ENCODE measurements at places on chromosomes 6 and 20.
A peak's percentile ranks its signal among the peaks of the same experiment; 100 is the strongest.

GRCh38 chr6:98560418-98560817, 274.0 kb upstream of the POU3F2 start:
- no peak for DNase-seq

- no peak for DNase-seq
Measured at GRCh38 chr20:52295556-52295955, 104.0 kb upstream of the ZFP64 start.

- peak; percentile 63 for DNase-seq
Measured at GRCh38 chr20:49385465-49385864, 97.0 kb downstream of the KCNB1 start.

GRCh38 chr20:36408219-36408618, 102.1 kb downstream of the DLGAP4 start:
- no peak for DNase-seq

GRCh38 chr6:42440027-42440426, 11.7 kb downstream of the TRERF1 start:
- no peak for DNase-seq

DNA sequence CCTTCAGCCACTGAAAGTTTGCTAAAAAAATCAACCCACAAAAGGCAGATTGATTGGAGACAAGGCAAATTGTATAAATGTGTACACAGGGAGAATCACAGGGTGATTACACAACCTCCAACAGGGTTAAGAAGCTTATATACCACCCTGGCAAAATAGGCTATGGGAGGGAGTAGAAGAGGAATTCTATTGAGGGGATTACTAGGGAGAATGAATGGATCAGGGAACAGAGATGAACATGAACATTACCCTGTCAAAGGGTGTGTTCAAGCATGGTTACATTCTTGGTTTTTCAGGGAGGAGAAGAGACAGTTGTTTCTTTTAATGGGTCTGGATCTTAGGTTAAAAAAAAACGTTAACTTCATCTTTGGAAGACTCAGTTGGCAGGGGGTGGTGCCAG, 5.1 kb upstream of the MRS2 start:
- DNase-seq = no peak

GRCh38 chr6:150907383-150907782, 41.9 kb downstream of the MTHFD1L start:
- no peak for DNase-seq

DNA sequence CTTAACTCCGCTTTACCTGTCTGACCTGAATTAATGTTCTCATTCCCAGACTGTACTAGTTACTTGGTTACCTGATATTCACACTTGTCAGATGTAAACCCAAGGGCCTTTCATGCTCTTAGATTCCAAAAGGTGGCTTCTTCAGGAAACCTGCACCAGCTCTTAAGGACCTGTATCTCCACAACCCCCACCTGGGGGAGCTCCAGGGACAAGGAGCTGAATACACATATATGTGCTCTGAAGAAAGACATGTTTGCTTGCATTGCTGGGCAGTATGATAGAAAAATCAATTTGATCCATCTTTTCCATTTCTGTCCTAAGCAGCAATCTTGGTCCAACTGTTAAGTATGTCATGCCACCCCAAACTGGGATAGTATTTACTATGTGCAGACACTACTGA, 64.8 kb upstream of the POU3F2 start:
- DNase-seq = no peak

DNA sequence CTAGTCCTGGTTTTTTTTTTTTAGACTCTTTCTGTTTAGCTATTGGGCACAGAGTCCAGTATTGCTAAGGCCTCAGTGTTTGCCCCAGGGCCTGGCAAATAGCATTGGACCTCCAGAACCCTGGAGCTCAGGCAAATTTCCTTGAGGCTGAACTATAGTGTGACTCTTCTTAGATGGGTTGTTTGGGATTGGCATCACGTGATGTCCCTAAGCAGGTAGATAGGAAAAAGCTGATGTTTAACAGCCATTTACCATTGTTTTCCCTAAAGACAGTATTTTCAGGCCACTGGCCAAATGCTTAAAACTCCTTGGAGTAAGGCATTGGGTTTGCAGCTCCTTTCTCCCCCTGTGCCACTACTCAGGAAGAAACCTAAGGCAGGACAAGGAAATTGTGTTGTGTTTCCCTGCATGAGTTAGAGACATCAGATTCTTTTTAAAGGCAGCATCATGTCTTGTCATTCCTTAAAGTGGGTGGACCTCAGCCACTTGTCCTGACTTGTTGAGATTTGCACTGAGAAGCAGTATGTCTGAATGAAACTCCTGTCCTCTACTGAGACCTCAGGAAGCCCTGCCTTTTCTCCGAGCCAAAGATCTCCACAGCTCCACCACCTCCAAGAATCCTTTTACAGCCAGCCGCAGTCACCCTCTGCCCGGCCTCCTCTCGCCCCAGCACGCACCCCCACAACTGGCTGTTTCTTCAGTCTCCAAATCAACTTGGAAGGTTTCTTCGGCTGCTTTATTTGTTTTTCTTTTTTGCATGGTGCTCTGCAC, 46.2 kb upstream of the RNF144B start:
- no peak for DNase-seq

- peak; percentile 97 for DNase-seq
Measured at GRCh38 chr6:139330306-139330705, 38.5 kb upstream of the TXLNB start.

DNA sequence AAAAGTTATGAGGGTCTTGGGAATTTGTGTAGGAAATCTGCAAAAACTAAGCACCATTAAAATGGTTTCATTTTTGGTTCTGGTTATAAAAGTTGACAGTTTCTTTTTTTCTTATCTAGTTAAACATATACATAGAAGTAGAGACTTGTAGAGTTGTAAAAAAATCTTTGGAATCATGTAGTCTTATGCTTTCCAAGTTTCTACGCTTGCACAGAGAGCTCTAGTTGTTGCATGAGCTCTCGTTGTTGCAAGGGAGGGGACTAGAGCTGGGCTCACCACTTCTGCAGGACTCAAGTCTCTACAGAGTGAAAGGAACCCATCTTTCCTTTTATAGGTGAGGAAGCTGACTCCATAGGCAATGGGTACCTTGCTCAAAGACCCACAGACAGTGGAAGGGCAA, 21.6 kb upstream of the CCN2 start:
- no peak for DNase-seq

DNA sequence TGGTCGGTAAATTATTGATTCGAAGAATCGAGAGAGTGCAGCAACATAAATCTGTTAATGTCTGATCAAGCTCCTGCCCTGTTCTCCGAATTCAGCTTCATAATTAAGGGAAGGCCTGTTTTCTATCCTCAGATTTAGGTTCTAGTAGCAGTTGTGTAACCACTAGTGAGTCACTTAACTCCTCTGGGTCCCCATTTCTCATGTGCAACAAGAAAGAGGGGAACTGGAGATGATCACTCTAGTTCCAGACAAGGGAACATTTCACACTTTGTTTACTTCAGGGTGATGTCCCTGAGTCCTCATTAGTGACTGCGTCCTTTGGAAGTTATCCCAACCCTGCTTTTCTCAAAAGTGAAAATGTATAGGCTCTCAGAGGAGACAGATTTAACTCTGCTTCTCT, 68.1 kb upstream of the RNF146 start:
- DNase-seq = peak; percentile 16

DNA sequence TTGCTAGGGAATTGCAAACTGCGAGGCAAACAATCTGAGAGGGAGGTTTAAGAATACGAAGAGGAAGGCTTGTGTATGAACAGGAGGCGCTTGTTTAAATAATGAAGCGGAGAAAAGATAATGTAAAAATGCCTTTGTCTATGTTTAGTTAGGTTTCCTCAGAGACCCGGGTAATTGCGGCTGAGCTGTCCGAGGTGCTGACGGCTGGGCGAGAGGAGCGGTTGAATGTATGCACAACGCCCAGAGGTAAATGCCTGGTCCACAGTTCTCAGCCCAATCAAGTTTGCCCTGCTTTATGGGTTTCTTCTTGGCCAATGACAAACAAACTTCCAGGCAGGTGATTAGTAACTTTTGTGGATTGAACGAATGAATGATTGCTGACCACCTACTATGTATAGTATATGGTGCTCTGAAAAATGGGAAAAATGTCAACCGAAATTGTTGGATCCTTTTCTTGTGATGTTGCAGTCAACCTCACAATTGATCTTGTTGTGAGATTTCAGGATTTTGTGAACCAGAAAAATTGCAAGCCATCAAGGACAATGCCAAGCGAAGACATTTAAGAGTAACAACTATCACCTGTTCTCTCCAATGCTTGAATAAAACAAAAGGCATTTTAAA, 38.3 kb upstream of the SLC32A1 start:
- DNase-seq = peak; percentile 74

DNA sequence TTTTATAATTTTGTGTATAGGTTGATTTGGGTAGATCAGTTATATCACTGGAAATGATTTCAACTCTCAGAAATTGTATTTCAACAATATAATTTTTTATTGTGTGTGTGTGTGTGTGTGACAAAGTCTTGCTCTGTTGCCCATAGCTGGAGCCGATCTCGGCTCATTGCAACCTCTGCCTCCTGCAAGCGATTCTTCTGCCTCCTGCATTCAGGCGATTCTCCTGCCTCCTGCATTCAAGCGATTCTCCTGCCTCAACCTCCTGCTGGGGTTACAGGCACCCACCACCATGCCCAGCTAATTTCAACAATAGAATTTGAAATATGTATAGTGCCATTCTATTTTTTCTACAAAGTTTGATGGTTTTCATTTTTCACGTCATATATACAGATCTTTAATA, 24.1 kb downstream of the AFDN start:
- no peak for DNase-seq

DNA sequence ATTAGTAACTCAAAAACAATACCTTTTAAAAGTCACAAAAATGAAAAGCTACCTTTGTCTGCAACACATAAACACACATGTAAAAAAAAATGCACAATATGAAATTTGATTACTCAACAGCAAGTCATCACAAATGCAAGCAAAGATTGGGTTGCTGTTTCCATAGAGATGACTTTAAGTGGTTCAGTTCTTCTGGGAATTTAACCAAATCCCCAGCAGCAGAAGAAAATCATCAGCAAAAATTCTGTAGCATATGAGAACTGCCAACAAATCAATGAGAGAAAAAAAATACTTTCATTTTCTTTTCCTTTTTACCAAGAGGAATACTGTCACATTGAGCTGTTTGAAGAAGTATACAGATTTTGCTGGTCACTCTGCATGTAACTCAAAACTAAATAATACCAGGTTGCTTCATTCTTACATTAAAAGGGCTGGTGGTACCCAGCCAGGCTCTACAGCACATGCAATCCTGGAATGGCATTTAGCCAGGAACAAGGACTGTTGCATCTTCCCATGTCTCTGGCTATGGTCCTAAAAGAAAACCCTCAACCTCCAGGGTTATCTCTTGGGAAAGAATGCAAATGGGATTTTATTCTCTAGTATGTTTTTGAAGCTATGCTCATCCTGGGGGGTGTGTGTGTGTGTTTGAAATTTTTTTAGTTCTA, 158.3 kb downstream of the OPRM1 start:
- DNase-seq = peak; percentile 18

DNA sequence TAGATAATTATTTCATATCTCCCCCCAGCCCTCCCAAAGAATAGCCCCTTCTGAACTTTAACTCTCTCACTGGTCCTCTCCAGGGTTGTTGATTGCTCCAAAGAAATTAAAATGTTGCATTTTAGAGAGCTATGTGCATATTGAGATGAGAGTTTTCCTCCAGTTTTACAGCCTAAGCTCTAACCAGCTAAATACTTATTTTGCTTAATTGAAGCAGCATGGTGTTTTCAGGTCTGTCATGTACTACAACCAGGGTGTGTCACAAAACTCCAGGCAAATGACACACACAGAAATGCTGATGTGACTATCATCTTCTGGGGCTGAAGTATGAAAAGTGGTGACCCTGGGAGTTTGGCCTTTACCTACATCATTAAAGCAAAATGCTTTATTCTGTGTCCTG, 196.8 kb upstream of the STXBP5 start:
- no peak for DNase-seq

DNA sequence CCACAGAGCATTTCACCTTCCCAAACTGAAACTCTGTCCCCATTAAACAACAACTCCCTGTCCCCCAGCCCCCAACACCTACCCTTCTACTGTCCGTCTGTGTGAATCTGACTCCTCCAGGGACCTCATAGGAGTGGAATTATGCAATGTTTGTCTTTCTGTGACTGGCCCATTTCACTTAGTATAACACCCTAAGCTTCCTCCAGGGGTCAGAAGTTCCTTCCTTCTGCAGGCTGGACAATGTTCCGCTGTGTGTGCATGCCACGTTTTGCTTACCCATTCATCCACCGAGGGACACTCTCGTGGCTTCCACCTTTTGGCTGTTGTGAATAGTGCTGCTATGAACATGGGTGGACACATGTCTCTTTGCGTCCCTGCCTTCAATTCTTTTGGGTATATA, 37.6 kb upstream of the MPC1 start:
- peak; percentile 53 for DNase-seq

DNA sequence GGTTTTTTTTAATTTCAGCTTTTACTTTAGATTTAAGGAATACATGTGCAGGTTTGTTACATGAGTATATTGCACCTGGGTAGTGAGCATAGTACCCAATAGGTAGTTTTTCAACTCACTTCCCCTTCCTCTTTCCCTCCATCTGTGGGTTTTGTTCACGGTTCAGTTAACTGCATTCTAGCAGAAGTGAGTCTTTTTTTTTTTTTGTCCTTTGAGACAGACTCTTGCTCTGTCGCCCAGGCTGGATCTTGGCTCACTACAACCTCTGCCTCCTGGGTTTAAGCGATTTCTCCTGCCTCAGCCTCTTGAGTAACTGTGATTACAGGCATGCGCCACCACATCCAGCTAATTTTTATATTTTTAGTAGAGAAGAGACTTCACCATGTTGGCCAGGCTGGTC, 8.7 kb downstream of the UBR2 start:
- no peak for DNase-seq

- DNase-seq = no peak
Measured at GRCh38 chr6:43020847-43021246, 576 bp upstream of the RRP36 start.

GRCh38 chr6:6585003-6585311, 3.6 kb upstream of the LY86 start:
- no peak for DNase-seq

DNA sequence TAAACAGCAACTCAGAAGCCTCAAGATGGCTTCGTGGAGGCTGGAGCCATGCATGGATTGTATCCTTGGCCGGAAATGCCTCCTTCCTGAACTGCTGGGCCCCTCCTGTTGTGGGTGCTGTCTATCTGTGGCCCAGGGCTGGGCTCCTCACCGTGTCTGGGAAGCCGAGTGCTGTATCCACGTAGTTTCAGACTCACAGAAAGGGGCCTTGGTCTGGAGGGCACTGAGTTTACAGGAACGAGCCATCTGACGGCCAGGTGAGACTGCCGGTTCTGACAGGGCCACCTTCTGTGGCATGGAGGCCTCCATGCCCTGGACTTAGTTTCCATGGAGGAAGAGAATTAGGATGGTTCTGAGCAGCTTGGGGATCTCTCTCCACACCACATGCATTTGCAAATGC, 142.2 kb downstream of the ERMARD start:
- DNase-seq = no peak

DNA sequence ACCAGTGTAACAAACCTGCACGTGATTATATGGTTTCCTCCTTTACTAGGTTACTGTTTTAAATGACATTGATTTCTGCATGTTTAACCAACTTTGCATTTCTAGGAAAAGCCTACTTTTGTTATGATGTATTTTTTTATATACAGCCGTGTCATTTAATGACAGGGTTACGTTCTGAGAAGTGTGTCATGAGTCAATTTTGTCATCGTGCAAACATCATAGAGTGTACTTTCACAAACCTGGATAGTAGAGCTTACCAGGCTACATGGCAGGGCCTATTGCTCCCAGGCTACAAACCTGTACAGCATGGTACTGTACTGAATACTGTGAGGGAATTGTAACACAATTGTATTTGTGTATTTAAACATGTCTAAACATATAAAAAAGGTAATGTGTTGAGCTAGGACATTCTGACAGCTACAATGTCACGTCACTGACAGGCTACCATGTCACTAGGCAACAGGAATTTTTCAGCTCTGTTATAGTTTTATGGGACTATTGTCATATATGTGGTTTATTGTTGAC, 205.3 kb downstream of the PRL start:
- no peak for DNase-seq

Data from trophoblast cell (in vitro differentiated cells and primary cell).